ENCODE measurements at places on chromosomes 16 and 17. TPM values are rescaled to one million over a fixed set of nuclear protein-coding genes. Genes with fewer than 3 reads are reported as not detected.

DNA sequence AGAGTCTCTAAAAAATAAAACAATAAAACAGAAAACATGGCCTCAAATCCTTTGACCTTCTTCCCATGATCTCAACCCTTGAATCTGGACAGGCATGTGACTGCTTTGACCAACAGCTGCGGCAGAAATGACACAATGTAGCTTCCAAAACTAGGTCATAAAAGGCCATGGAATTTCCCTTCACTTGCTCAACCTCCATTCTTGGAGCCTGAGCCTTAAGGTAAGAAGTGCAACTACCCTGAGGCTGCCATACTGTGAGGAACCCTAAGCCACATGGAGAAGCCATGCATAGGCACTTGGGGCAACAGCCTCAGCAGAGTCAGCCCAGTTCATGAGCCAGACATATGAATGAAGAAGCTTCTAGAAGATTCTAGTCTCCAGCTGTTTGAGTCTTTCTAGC, 75.7 kb upstream of the BRD7 start:
- DNase-seq: no peak

- DNase-seq: no peak
These were observed 41.1 kb upstream of the TANGO6 start for GRCh38 chr16:68802190-68802589.

DNA sequence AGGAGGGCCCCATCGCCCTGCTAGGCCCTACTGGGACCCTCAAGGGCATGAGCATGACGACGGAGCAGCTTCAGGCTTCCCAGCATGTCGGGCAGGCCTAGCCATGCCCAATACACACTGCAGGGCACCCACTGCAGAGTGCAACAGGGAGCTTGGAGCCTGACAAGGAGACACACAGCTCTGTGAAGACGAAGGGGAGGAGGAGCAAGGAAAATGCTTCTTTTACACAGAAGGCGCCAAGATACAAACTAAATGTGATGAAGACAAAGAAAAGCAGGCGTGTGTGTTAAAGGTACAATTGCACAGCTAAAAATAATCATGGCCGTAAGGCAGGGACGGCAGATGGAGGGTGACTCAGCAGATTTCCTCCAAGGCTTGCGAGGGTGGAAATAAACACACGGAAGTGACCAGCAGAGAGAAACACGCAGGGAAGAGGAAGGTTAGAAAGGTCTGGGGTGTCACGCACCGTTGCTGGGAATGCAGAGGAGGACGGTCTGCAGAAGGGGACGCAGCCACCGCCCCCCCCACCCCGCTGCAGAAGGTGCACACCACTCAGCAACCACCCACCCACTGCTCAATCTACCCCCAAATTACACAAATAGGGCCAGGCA, 108.5 kb downstream of the ZNF778 start:
- peak; percentile 92 for DNase-seq

GRCh38 chr16:23836404-23837311, 875 bp downstream of the PRKCB start:
- no peak for DNase-seq

DNA sequence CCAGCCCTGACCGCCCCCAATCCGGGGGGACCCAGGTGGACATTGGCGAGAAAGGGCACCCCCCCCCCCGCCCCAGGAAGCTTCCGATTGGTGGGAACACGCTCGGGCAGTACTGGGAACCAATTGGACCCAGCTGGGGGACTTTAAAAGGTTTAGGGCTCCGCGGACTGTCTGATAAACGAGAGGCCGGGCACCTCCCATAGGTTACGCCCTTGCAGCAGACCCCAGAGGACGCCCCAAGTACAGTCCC, 245 bp downstream of the TMEM256 start:
- DNase-seq: no peak

DNA sequence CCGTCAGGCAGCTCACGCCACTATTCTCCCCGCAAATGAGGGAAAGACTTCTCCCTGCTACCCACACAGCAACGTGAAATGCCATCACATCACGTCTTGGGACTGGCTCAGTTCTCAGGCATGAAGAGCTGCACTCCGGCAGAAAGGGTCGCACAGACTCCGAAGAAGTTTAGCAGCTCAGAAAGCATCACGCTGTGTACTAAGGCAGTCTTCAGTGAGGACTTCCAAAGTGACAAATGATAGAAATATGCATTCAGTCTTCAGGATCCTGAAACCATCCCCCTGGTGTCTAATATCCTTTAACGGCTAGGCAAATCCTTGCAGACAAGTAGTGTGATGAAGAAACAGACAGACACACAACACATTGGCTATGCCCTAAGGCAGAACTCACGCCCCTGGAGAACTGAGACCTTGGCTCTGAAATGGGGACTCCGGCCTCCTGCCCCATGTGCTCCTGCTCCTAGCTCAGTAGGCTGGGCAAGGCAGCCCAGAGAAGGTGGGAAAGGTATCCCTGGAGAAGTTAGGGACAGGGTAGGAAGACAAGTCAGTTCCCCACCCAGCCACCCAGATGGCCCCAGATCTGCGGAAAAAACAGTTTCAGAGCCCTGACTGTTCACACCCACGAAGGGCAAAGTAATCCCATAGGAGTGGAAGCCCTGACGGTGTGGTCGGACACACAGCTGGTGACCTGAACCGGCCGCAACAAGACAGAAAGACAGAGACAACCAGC, 1.6 kb downstream of the XYLT1 start:
- DNase-seq: no peak

DNA sequence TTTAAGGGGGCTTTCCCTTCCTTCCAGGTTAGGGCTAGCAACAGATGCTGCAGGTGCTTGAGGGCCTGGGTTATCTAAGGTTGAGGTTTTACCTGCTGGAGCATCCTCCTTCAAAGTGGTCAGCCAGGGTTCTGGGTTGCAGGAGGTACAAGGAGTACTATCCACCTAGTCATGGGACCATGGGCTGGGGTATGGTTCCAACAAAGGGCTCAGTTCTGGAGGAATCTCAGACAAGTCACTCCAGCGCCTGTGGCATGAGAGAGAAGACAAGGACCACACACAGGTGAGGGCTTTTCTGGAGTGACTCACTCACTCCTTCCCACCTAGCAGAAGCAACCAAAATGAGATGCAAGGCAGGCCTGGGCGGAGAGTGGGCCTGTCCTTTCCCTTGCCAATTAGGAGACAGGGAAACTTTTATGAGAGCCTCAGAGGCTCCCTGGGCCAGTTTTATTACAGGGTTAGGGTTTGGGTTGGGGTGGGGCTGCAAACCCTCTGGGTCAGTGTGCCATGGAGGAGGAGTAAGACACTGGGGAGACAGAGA, 2.2 kb downstream of the MYO19 start:
- peak; percentile 16 for DNase-seq

The NKD1 gene
- 1.2 TPM for polyA plus RNA-seq

The KRTAP4-1 gene
- not detected for polyA plus RNA-seq

The RFWD3 gene
- 2.6 TPM for polyA plus RNA-seq

The TBC1D3L gene
- polyA plus RNA-seq: 105 TPM

The IRF8 gene
- 9.6 TPM for polyA plus RNA-seq

The EIF5A gene
- 594 TPM for polyA plus RNA-seq

The TAOK1 gene
- polyA plus RNA-seq: 9.7 TPM
